Pons (tissue), 1 donor: ENCODE measurements at places on chromosomes 16 and 17.

GRCh38 chr16:57876210-57876609 is 73.9 kb upstream of the KIFC3 start:
- DNase-seq, result no peak

GRCh38 chr16:83847371-83848225 is 39.8 kb downstream of the HSBP1 start:
- no peak for DNase-seq

DNA sequence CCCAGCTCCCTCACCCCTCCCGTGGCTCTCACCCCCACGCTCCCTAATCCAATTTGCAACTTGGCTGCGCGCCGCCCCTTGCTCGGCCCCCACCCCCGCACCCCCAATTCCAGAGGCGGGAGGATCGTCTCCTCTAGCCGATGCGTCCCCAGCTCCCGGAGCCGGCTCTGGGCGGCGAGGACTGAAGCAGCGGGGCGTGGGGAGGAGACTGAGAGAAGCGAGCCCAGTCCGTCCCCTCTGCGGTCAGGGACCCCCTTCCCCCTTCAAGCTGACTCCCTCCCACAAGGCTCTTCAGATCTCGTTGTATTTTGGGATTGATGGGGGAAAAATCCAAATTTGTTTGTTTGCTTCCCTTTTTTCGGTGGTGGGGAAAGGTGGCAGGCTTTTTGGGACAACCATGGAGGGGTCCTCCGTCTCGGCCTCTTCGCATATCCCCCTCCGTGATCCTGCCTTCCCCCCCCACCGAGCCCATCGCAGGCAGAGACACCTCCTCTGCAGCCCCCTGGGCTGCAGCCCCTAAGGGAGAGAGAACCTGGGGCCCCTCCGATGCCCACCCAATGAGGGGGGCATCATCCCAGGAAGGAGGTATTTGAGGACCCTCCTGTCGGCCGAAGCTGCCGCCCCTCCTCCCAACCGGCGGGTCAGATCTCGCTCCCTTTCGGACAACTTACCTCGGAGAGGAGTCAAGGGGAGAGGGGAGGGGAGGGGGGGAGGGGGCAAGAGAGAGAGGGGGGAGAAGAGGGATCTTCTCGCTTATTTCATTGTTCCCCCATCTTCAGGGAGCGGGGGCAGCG is 466 bp downstream of the NEUROD2 start:
- DNase-seq, result no peak

- DNase-seq, result no peak
These were observed 125.3 kb downstream of the RBFOX3 start for GRCh38 chr17:79485419-79485985.

DNA sequence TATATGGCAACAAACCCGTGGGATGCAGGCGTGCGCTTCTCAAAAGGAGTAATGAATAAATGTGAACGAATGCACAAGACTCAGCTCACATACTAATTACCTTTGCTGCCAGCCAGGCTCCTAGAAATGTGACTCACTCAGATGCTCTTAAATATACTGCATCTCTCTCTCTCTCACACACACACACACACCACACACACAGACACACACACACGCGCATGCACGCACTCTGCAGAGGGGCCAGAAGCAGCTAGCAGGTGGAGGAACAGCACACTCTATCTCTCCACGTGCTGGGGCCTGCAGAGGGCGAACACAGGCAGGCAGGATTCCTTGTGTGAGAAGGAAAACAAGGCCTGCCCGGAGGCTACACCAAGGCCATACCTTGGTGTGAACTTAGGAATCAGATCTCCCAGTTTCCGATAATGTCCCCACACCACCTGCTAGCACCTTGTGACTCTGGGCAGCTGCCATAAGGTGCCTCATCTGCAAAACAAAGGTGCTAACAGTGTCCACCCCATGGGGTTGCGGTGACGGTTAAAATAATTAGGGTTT is 5.3 kb downstream of the GPRC5B start:
- peak; percentile 15 for DNase-seq

DNA sequence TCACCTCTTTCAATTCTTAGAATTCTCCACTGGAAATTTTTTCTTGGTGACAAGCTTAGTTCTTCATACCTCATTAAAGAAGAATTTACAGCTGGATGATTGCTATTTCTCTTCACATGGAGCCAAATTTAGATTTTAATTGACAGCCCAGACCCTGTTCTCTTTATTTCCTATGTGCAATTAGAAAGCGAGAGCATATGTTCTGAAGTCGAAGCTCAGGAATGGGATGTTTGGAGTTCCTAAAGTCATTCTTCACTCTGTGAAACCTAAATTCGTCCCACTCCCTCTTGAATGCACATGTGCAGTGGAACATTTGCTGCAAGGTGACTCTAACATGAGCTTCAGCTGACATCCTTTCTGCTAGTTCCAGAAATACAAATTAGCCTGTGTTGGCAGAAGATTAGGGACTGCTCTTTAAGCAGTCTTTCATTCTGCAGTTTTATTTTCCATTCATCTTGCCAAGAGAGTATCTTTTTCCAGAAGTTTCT is 129.3 kb upstream of the KCNJ16 start:
- DNase-seq, result peak; percentile 21

DNA sequence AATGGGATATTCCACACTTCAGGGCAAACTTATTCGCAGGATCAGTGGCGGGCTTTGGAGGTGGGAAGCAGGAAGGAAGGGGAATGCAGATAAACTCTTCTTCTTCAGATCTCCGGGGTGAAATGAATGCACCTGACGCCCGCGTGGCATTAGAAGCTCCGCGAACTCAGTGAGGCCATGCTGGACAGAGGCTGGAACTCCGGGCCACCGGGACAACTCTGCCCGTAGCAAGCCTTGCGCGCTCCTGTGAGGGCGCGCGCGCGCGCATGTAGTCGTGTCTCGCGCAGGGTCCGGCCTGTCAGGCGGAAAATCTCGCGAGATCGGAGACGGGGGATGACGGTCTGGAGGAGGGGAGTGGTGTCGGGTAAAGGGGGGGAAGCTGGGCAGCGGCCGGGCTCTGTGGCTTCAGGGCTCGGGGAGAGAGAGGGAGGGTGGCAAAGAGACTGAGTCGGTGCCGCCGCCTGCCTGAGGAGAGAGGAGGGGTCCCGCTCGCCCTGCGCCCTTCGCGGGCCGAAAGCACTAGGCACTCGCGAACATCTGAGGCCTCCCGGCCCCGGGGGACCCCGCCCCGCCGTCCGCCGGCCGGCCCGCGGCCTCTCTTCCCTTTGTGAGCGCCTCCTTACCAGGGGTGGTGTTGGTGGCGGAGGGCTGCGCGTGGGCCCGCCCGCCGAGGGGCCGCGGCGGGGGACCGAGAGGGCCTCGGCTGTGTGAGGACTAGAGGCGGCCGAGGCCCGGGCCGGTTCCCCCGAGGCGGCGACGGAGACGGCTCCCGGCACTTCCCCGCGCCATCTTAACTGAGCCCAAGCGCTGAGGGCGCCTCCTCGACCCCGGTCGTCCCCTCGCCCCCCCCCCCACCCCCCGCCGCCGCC is at the start of gene TAOK1:
TSS of gene TAOK1 (plus strand) at position 382 of the 869 bp plus-strand sequence. CDS start 61,186 bp downstream, outside the sequence.
- peak; percentile 98 for DNase-seq

- DNase-seq, result no peak
These were observed 23.3 kb downstream of the ACTG1 start for GRCh38 chr17:81489012-81489997.

DNA sequence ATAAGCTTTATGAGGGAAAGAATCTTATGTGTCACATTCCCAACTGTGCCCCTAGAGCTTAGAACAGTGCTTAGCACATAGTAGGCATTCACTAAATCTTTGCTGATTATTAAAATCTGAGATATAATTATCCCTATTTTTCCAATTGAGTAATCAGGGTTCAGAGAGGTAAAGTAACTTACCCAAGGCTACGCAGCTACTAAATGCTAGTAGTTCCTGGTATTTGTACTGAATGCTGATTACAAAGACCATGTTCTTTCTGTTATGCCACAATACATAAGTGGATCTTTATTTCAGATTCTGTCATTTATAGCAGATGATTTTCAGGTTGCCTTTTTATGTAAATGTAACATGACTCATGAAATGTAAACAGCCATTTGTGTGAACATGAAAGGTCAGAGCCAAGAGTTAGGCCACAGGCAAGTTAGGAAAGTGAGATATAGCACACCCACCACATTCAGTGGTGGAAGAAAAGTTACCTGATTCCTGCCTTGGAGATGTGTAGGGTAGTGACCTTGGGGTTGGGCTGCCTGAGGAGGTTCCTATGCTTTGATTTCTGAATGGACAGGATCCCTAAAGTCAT is 77.2 kb downstream of the FTO start:
- DNase-seq, result no peak

- DNase-seq, result no peak
These were observed 273.1 kb downstream of the PHKB start for GRCh38 chr16:47734081-47734857.

- no peak for DNase-seq
These were observed 49.0 kb downstream of the RBFOX1 start for GRCh38 chr16:7381671-7382070.

- no peak for DNase-seq
These were observed 1108.5 kb upstream of the EEF2KMT start for GRCh38 chr16:6206080-6206479.

DNA sequence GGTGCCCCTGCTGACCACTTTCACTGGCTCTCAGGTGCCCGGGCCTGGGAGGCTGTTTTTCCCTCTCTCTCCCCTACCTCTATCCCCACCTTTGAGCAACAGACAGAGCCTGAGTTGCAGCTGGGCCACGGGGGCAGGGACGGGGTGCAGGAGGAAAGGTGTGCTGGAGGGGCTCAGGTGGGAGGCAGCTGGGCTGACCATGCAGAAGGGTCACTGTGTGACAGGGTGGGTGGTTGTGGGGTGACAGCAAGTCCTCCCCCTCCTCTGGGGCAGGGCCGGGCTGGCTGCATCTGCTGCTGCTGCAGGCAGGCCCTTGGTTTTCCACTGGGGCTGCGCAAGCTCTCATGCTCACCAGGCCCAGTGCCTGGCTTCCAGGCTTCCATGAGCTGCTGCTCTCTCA is 6.6 kb downstream of the ZNF319 start:
- no peak for DNase-seq

DNA sequence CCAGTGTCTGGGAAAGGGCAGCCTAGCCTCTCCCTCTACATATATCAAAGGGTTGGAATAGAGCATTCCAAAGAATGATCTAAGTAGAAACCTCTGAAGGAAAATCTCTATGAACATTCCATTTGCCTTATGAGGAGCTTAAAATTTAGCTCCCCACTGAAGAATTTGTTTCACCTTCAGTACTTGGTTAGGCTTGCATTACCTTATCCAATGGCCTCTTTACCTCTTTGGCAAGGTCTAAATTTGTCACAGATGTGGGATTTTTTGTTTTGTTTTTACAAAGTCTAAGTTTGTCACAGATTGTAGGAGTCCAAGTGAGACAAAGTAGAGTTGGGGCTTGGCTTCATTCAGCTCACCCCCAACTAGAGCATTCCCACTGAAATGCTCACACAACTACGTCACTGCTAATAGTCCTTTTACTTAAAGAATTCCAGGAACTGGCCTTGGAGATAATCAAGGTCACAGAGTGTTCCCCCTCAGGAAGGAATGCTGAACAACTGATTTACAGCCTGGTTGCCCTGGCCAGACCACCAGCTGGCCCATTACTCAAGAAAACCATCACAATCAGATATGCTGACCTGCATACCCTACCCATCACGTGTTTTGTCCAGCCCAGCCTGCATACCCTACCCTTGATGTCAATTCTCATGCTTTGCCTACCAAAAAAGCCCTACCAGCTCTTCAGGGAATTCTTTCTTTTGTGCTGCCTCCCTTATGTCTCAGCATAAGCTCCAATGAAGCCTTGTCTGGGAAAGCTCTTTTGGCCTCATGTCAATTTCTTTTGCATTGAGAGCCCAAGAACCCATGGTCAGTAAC is 26.5 kb upstream of the PPM1D start:
- DNase-seq, result no peak

DNA sequence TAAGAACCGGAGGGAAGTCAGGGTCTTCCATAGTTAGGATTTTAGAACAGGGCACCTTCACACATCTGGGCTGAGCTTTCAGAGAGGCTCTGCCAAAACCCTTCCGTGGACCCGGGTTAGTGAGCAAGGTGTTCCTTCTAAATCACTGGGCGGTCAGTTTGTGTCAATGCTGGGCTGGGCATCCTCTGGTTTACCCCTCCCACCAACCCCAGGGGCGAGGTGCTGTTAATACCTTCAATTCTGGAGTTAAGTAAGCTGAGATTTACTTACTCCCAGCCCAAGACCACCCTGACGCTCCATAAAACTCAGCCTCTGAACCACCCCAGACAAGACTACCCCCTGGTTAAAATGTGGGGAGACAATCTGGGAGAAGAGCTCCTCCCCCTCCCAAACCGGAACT is 1.0 kb downstream of the TMEM92 start:
- DNase-seq, result no peak

DNA sequence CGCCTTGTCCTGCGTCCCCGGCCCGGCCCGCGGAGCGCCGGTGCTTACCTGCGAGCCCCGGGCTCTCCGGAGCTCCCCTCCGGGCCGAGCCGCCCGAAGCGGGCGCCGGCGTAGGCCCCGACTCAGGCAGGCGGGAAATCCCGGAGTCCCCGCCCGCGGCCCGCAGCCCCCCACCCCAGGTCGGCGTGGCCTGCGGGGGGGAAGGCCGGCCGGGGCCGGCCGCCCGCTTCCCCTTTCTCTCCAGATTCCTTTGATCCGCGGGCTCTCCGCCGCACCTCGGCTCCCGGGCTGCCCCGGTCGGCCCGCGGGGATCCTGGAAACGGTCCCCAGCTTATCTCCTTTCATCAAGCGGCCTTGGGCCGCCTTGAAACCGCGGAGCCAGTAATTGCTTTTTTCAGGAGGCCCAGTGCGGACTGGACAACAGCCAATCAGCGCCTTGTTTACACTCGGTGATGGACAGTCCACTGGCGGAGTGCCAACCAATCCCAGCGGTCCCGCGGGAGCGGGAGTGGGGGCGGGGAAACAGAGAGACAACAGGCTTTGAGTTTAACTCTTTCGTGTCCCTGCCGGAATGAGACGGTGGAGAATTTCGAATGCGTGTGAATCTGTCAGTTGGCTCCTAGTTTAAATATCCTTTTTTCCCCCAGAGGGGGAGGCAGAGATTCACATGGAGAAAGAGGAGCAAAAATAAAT is 1.4 kb upstream of the BAHCC1 start:
- DNase-seq, result peak; percentile 99

- no peak for DNase-seq
These were observed 59.4 kb downstream of the MARF1 start for GRCh38 chr16:15583526-15583925.

DNA sequence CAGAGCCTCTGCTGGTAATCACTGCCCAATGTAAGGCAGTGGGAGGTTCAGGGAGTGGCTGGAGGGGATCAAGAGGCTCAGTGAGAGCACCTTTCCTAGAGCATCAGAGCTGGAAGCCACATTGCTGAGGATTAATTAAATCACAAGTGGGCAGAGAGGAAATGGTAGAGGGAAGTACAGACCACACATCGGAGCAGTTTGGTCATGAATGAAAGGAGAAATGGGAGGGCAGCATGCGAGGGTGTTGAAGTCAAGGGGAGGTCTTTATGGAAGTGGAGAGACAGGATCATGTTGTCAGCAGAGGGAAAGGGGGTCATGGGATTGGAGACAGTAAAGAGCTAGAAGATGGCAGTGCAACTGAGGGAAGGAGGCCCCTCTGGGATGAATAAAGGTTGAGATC is 2.3 kb downstream of the CCL17 start:
- peak; percentile 29 for DNase-seq
